ENCODE measurements at places on chromosomes 2 and 18.

DNA sequence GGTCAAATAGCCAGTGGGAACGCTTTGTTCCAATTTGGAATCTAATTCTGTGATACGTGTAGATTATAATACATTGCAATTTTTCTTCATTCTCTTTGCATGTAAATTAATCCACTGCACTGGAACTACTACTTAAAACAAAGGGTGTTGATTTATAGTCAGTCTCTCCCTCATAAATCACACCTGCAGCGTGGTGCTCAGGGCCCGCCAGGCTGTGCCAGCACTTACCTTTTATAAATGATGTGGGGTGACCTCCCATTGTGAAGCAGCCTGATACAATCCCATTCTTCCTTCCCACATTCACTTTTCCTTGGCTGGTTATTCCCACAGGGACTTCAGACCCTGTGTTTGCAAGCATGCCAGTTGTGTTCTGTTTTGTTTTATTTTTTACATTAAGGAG lies 302.3 kb upstream of the ID2 start:
- DNase-seq: no peak

- DNase-seq: no peak
Measured at GRCh38 chr18:21820033-21820810, 79.6 kb downstream of the MIB1 start.

- no peak for DNase-seq
Measured at GRCh38 chr2:71898851-71899681, 248.6 kb downstream of the CYP26B1 start.

GRCh38 chr2:113198048-113198789 lies 24.4 kb downstream of the PSD4 start:
- DNase-seq: no peak

DNA sequence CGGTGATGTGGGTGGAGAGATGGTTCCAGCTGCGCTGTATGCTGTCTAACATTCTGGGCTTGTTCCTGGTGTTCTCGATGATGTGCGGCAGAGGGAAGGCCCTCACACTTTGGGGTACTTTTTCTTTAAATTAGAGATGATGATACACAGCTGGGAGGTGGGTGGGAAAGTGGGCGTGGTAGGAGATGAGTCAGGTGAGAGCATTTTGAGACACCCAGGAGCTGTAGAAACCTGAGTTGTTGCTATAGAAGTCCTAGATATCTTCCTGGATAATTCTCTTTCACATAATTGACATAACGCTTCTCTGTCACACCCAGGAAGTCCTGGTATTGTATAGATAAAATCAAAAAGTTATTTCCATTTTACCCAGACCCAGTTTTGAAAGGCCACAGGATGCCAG lies 103.8 kb upstream of the ALKAL2 start:
- DNase-seq: no peak

- DNase-seq: no peak
Measured at GRCh38 chr2:222568865-222569264, 87.0 kb downstream of the FARSB start.

DNA sequence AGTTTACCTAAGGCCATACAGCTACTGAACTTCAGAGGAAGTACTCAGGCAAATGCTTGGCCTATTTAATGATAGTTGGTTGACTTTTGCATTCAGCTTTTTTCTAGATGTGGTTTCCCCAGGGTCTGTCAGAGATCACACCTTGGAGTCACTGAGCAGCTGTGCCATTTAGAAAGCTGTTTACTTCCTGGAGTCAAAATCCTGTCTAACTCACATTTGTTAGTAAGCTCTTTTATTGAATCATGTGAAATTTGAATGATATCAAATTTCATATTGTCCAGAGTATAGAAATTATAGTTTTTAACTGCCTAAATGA lies 7.6 kb upstream of the TRIB2 start:
- DNase-seq: no peak

DNA sequence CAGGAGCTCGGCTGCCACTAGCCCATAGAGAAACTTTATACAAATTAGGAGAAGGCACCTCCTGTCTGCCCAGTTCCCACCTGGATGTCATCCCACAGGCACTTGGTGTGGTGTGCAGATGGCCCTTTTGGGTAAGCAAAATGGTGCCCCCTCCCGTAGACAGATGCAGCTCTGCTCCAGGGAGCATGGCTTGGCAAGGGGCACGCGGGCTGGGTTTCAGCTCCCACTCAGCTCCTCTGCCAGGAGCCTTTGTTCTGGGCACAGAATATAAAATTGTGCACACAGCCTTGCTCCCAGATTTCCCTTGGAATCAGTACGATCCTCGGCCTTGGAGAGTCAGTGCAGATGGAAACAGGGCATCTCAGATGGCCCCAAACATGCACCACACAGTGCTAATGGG lies 20.3 kb upstream of the KCNF1 start:
- DNase-seq: no peak

DNA sequence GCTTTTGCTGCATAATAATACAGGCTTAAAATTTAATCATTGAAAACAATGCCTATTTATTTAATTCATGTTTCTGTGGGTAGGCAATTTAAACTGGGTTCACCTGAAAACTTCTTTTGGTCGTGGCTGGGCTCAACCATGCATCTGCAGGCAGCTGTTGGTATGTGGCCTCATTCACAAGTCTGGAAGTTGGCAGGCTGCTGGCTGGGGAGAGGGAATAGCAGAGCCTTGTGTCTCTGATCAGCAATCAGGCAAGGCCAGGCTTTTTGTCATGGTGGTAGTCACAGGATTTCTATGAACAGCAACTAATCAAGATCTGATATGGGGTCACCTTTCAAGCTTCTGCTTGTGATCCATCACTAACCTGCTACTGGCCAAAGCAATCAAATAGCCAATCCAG lies 130.1 kb upstream of the KCNJ3 start:
- no peak for DNase-seq

DNA sequence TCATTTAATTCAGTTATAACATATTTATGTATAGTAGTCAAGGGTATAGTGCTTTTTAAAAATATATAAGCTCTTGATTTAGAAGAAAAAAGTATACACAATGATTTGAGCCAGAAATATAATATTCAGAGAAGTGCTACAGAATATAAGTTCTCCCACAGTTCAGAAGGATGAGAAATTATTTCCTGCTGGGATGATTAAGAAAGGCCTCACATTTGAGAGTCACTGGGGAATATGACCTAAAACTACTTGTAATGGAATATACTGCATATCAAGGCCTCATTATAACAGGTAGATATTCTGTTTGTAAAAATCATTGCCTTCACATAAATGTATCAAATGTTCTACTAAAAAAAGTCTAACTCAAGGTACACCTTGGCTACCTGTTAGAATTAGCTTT lies 203.5 kb downstream of the MBD2 start:
- no peak for DNase-seq

GRCh38 chr2:51420511-51420910 lies 388.6 kb upstream of the NRXN1 start:
- no peak for DNase-seq

DNA sequence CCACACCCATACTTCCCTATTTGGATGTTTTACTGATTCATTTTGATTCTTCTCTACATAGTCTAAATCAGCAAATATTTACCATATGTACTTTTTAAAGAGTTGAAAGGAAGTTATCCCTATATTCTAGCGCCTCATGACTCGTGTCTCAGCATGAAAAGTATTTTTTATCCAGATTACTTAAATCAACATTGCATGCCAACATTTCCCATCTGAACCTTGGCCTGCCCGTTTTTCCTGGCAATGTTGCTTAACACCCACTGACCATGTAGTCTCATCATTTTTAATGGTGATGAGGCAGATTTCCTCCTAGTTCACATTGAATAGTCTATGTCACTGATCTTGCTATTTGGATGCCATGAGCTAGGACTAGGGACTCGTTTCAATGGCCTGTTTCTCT lies 13.2 kb upstream of the SCYGR5 start:
- no peak for DNase-seq

- no peak for DNase-seq
Measured at GRCh38 chr18:23935804-23936203, 78.8 kb upstream of the TTC39C start.

GRCh38 chr2:85957256-85957655 lies 68.5 kb upstream of the ST3GAL5 start:
- no peak for DNase-seq

DNA sequence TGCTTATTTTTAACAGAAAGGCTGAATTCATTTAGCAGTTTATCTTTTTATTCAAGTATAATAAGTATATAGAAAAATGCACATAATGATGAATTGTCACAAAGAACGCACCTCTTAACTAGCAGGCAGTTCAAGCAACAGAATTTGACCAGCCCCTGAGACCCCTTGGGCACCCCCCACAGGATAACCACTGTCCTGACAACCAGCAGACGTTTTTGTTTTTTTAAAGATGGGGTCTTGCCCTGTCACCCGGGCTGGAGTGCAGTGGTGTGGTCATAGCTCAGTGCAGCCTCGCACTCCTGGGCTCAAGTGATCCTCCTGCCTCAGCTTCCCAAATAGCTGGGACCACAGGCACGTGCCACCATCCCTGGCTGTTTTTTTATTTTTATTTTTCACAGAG lies 14.0 kb downstream of the PRELID3A start:
- DNase-seq: no peak

GRCh38 chr2:116490511-116491145 lies 1323.9 kb upstream of the DDX18 start:
- no peak for DNase-seq

GRCh38 chr2:239006622-239007285 lies 158.9 kb downstream of the TWIST2 start:
- DNase-seq: no peak

- DNase-seq: no peak
Measured at GRCh38 chr2:6576302-6576701, 289.4 kb downstream of the CMPK2 start.

- DNase-seq: no peak
Measured at GRCh38 chr2:218983263-218983933, 1.6 kb downstream of the FEV start.

- DNase-seq: no peak
Measured at GRCh38 chr2:198883604-198884003, 574.1 kb downstream of the SATB2 start.

- DNase-seq: no peak
Measured at GRCh38 chr2:233728723-233729301, at the start of gene UGT1A3. Gene UGT1A3, plus strand, starts transcription at chr2:233729042. Its CDS starts 85 bp downstream, at chr2:233729127.

DNA sequence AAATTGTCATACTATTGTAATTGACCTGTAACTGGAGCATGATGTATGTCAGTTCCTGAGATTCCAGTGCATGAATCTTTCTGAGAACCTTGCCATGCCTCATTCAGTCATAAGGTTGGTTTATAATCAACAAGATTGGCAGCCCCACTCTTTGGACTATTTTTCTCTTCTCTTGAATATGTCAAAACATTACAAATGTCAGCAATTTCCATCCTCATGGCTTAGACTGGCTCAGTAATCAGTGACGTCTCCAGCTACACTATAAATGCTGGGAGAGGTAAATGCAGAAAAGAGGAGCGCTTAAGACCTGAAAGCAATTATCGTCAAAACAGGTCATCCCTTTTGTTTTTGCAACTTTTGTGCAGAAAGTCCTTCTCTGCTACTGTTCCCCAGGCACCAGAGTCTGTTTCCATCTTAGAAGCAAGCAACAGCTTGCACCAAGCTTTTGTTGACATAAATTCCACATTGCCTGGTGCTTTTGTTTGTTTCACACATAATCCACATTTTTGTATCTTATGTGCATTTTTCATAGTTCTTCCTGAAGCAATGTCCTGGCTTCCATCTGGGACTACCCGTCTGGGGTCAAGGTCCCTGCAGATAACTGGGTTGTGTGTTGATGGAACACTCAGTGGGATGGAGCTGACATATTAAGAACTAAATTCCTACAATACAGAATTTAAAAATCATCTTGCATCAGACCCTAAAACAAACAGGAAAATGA lies 149.8 kb downstream of the OSR1 start:
- DNase-seq: no peak

DNA sequence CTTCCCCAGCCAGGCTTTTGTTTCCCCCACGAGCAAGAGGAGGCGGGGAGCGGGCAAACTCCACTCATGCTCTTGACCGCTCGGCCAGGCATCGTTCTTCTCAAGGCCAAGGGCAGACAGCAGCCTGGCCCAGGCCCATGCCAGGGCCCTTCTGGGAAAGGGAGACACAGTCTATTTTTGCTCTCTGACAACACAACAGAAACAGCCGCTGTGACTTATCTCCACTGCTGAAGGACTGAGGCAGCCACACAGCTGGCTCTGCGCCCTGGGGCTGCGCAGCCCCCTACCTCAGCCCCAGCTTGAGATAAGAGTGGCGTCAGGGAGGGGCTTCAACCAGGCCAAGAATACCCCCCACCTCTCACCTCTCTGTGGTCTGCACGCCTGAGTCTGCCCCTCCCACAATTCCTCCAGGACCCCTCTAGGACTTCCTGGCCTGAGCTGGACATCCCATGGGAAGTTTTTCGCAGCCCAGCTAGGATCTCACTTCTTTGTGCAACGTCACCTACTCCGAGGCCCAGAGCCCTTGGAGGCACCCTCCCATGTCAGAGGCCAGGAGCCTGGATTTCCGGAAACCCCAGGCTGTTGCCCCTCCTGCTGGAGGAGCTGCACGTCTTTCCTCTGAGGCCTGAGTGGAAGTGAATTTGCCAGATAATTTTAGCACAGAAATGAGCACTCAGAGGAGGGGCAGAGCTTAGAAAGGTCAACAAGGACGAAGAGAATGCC lies 118.9 kb upstream of the OTOS start:
- DNase-seq: no peak

DNA sequence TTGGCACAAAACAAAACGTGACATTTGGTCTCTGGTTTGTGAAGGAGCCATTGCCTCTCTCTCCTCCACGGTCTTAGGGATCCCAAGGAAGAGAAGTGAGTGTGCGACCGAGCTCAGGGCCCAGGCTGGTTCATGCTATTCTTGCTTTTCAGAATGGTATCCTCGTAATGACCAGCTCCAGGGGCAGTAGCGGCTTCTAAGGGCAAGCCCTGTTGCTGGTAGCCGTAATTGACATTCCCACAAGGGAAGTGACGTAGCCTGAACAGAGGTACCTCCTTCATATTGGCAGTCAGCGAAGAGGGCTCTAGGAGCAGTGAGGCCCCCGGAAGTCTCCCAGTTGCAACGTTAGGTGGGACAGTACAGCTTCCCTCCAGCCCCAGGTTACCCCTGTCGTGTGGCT lies 77.9 kb downstream of the CLIP4 start:
- no peak for DNase-seq

DNA sequence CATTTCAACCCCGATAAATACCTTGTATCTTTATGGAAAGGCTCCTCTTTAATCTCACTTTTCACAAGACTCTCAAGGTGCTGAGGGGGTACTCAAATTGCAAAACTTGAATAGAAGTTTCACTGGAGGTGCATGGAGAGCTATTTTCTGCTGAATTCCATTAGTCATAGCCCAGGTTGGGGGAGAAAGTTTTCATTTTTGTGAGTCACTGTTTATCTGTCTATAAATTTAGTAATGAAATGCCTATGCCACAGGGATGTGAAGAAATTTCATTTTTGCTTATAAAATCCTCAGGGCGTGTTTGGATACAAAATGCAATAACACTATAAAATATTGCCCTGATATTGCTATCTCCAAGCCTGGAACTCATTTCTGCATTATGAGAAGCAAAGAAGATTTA lies 346.3 kb downstream of the LRATD1 start:
- DNase-seq: no peak

- no peak for DNase-seq
Measured at GRCh38 chr2:220437938-220438337, 810.5 kb downstream of the SLC4A3 start.

- no peak for DNase-seq
Measured at GRCh38 chr2:233992513-233993217, 57.8 kb upstream of the SPP2 start.

GRCh38 chr2:205034034-205034433 lies 488.8 kb downstream of the PARD3B start:
- no peak for DNase-seq

GRCh38 chr2:202442882-202443281 lies 66.8 kb downstream of the BMPR2 start:
- no peak for DNase-seq

GRCh38 chr2:33406622-33407021 lies 69.8 kb upstream of the RASGRP3 start:
- DNase-seq: no peak
